CD4-positive, alpha-beta T cell treated with Interleukin-15 for 1 hour (primary cell): ENCODE measurements at places on chromosomes 3 and 15.

GRCh38 chr3:146325170-146325569 is 74.3 kb upstream of the PLSCR4 start:
- DNase-seq, result no peak

- no peak for DNase-seq
Observed at GRCh38 chr3:131109156-131109555, 82.5 kb downstream of the NEK11 start.

- peak; percentile 40 for DNase-seq
Observed at GRCh38 chr3:124928333-124929202, 6.0 kb downstream of the MUC13 start.

DNA sequence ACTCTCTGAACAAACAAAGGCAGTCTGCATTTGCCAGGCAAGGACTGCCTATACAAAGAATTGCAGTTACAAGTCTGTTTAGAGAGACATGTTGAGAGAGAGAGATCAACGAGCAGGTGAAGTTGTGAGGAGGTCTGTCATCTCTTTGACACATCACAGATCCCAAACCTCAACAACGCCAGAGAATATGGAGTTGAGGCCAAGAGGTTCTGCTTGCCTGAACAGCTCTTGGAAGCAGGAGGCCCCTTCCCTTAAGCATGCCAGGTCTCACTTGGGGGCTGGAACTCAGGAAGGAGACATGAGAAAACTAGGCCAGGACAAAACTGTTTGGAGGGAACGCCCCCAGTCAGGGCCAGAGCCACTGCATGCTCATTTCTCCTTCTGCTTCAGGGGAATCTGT is 22.3 kb upstream of the MUSTN1 start:
- DNase-seq, result no peak

DNA sequence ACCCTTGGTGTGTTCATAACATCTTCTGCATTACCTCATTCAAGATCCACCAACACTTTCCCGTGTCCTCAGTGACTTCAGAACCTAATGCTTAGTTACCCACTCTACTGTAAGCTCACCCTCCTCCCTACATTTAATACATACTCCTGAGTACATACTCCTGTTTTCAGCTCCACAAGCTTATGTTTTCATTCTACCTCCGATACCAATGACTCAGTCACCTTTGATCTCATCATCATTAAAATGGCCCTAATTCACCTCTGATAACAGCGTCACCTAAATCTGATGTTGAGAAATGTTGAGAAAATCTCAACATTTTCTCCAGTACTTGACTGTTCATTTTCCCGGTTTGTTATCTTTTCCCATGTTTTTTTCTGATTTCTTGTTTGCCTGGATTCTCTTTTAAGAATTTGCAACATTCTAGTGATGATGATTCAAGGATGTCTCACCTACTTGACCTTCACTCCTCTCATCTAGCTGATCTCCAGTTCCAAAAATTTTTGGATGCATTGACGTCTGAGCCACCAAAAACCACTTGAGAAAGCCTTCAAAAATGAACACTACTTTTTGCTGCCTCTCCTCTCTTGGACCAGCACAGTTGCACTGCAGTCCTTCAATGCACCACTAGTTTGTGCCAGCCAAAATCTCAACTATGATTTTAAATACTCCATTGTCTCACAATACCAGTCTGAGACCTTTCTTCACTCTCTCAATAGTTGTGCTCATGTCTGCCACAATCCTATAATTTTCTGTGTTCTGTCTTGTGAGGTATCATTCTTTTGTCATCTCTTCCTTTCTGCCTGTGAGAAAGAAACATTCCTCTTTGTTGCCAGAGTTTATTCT is 220.7 kb upstream of the SEMA6D start:
- DNase-seq, result no peak

- DNase-seq, result no peak
Observed at GRCh38 chr3:171278299-171278590, 182.0 kb downstream of the TNIK start.

- peak; percentile 24 for DNase-seq
Observed at GRCh38 chr3:188442430-188442829, 288.5 kb downstream of the LPP start.

DNA sequence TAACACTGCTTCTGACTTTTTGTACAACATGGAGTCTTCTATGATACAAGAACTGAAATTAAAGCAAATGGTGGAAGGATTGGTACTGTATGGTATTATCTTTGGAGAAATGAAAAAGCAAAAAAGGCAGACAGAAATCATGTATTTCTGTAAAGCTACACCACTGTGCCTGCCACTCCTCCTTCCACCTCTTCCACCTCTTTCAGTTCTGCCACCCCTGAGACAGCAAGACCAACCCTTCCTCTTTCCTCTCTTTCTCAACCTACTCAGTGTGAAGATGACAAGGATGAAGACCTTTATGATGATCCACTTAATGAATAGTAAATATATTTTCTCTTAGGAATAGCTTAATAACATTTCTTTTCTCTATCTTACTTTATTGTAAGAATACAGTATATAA is 57.0 kb downstream of the CD200 start:
- DNase-seq, result no peak

- DNase-seq, result no peak
Observed at GRCh38 chr3:63442918-63443317, 164.8 kb downstream of the SYNPR start.

DNA sequence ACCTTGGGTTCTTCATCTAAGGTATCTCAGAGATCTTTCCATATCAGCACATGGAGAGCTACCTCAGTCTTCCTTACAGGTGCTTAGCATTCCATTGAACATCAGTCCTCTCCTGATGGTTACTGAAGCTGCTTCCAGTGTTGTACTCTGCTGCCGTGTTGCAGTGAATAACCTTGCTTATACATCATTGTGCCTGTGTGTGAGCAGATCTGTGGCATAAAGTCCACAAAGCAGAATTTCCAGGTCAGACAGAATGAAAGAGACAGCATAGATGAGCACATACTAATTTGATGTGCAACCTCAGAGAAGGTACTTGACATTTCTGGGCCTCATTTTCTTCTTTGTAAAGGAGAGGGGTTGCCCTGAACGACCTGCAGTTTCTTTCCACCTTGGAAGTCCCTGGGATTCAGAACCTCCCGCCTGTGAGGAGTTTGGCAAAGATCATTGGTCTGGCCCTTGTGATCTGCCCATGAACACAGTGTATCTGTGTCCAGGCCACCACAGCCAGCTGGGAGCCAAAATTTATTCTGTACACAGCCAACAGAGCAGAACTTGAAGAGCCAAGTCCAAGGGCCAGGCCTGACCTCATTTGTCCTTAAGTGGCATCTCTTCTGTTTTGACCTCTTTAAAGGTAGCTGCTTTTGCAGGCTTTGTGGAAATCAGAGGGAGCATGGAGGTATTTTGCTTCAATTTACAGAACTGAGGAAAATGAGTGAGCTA is 57.2 kb upstream of the SLC7A14 start:
- DNase-seq, result no peak

DNA sequence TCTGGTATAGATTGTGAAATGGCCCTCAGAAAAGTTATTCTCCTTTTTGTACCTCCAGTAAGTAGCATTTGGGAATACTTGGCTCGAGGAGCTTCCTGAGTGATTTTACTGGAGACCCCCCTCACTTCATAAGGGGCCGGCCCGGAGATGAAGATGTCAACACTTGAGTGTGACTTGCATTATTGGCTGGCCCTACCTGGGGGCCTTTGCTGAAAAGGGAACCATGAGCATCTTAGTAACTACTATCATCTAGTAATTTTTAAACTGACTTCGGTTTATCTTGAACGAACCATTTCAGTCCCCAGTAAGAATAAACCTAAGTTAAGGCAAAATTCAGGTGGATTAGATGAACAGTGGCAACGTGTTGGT is 1.3 kb downstream of the FAIM start:
- DNase-seq, result no peak

DNA sequence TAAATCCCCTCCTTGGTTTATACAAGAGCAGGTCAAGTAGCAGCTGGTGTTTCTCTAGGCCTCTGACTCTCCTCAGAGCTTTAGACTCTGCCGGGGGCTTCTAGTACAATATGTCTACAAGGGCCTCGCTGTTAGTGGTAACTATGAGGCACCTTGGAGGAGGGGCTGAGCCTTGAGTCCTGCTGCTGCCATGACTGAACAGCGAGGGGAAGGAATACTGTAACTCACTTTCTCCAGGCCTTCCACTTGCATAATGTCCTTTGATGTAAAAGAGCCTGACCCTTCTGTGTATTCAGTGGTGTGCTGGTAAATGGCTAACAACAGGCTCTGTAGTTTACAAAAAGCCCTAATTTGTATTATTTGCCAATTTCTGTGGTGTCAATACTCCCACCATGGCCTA is 27.8 kb downstream of the DRD3 start:
- no peak for DNase-seq

GRCh38 chr3:100261485-100261903 is 702 bp downstream of the TBC1D23 start:
- DNase-seq, result no peak

DNA sequence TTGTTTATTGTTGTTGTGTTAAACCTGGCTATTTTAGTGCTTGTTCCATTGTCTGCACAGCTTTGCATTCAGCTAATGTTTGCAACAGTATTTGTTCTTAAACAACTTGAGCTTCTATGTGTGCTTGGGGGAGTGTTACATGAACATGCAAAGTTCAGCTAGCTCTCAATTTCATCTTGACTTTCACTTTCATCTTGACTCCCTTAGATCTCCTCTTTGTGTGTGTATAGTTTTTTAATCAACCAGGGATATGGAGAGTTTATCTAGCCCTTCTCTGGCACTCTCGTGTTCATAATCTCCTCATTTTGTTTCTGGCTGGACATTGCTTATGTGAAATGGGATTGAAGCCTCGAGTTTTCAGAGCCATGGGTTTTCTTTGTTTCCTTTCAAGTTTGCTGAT is 212.4 kb upstream of the ZBTB20 start:
- DNase-seq, result no peak

DNA sequence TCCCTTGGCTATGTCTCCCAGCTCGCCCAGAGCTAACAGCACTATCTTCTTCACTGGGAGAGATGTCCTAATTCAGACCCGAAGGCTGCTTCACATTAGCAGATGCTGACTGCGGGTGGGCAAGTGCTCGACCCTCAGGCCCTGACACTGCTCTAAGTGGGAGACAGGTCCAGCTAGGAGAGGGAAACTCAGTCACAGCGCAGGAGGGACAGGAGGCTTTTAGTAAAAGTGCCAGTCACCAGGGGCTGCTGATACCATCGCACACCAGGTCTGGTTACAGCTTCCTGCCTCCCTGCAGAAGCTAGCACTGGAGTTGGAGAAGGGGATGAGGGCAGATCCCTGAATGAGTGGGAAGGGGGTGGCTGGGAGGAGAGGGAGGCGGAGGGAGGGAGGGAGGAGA is 365.8 kb upstream of the RGMA start:
- DNase-seq, result no peak

DNA sequence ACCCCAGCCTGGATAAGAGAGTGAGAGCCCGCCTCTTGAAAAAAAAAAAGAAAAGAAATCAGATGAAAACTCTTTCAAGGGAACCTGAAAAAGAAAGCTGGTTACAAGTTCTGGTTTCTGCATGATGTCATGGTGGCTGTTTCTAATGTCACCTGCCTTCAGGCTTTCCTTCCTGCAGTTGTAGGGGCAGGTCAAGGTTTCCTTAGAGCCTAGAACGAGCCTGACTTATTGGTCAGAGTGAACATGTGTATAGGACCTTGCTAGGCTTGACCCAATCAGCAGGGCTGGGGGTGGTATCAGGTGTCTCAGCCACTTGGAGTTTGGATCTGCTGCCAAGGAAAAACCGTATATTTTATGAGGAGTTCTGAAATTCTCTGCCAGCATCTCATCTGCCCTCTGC is 3.8 kb downstream of the IVD start:
- no peak for DNase-seq

DNA sequence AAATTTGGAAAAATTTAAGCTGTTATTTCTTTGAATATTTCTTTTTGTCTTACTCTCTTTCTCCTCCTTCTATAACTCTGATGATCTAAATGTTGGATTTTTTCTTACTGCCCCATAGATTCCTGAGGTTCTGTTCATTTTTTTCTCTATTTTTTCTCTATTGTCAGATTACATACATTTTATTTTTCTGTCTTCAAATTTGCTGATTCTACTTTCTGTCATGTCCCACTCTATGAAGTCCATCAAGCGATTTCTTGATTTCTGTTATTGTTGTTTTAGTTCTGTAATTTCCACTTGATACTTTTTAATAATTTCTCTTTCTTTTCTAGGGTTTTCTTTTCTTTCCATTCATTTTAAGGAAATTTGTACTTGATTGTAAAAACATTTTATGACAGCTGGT is 83.7 kb upstream of the THRB start:
- no peak for DNase-seq

DNA sequence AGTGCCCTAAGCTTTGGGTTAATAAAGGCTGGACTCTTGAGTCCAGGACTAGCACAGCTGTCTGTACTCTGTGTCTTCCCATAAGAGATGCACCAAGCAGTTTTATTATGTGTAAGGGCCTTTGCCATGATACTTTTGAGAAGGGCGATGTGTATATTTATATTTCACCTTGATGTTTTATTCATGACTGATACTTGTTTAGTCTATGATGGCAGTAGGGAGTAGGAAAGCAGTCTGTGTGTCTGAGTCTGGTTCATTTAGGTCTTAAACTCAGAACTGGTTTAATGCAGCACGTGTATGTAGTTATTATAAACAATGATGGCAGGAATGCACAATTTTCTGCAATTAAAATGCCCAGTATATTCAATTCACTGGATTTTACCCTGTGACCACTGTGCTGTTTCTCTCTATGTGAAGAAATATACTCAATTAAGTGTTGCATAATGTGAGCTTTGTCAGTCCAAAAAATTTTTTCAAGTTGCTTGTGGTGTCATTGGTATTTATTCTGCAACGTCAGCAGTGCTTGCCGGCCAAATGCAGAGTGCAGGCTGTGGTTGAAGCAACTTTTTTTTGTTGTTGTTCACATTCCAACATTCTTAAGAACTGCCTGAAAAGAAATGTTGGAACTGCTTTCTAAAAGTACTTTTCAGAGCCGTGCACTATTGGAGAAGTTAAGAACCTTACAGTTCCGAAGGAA is 423.7 kb upstream of the SEMA6D start:
- DNase-seq, result no peak

- no peak for DNase-seq
Observed at GRCh38 chr15:32904448-32904847, 186.6 kb downstream of the GREM1 start.

- peak; percentile 34 for DNase-seq
Observed at GRCh38 chr15:78374436-78375393, 34.6 kb downstream of the CRABP1 start.

GRCh38 chr3:127389420-127389819 is 101.6 kb upstream of the PRR20G start:
- no peak for DNase-seq

DNA sequence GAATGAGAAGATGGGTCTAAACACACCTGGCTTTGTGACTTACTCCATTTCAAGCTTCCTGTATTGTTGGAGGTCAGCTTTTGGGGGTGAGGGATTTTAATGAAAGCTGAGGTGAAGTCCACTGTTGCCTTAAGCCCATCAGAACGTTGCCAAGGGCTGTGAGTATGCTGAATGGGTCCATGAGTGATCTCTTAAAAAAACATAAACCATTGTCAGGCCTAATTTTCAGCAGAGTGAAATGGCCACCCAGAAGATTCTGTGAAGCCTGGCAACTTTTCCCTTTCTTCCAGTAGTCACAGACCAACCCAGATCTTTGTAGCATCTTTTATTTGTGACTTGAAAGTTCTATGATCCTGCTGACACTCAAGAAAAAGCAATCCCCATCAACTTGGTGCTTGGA is 87.0 kb downstream of the SMAD3 start:
- DNase-seq, result no peak

DNA sequence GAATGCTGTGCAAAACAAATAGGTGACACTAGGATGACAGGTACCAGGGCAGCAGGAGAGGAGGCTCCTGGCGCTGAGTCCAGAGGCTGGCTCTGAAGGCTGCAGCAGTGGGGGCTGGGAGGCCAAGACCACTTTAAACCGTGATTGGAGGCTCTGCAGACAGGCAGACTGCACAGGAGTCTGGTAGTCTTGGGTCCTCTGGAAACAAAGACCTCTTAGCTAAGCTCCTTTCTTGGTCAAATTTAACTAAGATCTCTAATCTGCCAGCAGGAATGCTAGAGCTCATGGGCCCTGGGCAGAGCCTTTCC is 4.4 kb upstream of the MUSTN1 start:
- DNase-seq, result no peak
